ENCODE measurements at places on chromosomes 6 and 20.
A peak's percentile ranks its signal among the peaks of the same experiment; 100 is the strongest.

DNA sequence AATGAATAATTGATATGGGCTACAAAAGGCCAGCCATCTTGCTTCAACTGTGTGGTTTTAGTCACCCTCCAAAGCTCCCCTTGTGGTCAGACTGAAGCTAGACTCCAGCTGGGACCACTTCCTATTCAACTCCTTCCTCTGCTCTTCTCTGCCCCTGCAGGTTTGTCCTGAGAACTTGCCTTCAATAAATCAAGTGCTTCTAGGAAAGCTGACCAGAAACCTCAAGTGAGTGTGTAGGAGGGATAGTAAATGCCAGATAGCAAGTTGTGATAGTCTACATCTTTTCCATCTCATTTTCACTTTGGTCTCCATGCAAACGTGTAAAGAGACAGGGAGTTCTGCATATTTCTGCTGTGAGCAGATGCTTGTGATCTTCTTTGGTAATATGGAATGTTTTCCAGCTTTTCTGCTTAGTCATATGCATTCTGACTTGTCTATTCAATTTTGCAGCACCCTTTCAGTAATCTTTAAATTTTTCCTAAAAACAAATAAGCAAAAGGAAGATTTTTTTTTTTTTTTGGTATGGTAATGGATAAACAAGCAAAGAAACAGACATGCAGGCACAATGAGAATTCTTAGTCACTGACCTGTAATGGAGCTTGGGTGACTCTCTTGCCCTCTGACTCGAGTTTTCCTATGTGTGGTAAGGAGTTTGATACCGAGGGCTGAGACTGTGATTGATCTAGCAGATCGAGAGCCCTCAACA, 201.3 kb upstream of the BTBD3 start:
- no peaks in the 10 kb centered on the region for H3K36me3 ChIP-seq
- H3K4me3 ChIP-seq: no peak overlapping the region
- H3K27ac ChIP-seq: no peak overlapping the region
- H3K27me3 ChIP-seq: no peaks in the 10 kb centered on the region

DNA sequence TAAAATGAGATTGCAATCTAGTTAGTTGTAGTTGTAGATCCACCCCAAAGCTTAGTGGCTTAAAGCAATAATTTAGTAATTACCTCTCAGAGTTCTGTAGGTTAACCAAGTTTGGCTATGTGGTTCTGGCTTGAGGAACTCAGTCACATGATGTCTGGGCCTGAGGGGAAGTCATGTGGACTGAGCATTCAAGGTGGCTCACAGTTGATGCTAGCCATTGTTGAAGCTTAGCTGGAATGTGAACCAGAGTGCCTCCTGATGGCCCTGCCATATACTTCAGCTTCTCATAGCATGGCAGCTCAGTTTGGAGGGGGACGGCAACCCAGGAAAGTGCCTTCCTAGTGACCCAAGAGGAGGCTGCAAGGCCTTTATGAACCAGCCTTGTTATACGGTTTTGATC, 263.2 kb upstream of the RNF217 start:
- no peaks in the 10 kb centered on the region for H3K36me3 ChIP-seq
- no peak overlapping the region for H3K27ac ChIP-seq
- H3K4me1 ChIP-seq: no peaks in the 10 kb centered on the region
- no peak overlapping the region for H3K4me3 ChIP-seq

- no peaks in the 10 kb centered on the region for H3K4me1 ChIP-seq
- H3K36me3 ChIP-seq: no peaks in the 10 kb centered on the region
- H3K27me3 ChIP-seq: no peaks in the 10 kb centered on the region
- no peak for DNase-seq
Observed at GRCh38 chr6:14748679-14749078, 497.2 kb upstream of the JARID2 start.

DNA sequence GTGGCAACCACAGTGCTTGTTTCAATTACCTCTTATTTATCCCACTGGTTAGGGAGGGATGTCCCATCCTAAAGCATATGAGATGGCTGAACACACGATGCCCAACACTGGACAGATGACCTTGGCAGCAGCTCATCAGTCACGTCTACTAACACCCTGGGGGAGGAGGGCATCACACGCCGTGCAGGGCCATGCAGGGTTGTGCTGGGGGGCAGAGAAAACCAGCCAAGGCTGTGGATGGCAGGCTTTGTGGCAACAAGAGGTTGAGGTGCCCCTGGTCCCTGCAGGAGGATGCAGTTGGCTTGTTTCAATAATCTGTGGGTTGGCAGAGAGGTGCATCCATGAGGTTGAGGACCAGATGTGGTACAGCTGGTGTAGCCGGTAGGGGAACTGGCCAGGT, 293.7 kb upstream of the SULF2 start:
- no peak for DNase-seq
- no peak overlapping the region for H3K27ac ChIP-seq
- no peaks in the 10 kb centered on the region for H3K4me1 ChIP-seq

DNA sequence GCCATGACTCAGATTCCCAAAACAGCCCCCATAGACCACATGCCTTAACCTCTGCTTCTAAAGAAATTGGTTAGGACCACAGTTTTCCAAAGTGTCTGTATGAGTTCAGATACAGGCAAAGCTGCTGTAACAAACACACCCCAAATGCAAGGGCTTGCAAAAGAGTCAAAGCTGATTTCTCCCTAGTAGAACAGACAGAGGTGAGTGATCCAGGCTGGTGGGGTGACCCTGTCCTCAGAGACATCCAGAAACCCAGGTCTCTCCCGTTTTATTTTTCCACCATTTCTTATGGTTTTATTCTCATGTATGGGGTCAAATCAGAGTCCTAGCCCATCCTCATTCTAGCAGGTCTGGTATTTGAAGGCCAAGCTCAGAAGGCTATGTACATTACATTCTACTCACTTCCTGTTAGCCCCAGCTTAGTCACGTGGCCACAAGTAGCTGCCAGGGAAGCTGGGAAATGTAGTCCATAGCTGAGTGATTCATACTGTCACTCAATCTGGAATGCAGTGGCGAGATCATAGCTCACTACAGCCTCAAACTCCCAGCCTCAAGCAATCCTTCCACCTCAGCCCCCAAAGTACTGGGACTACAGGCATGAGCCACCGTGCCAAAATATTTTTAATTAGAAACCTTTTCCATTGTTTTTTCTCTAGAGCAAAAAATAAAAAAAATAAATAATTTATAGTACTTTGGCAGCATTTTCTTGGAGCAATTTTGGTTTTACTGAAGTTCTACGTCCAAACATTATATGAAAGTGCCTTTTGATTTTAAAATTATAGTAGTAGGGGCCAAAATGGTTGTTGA, 175.2 kb downstream of the ZMYND8 start:
- DNase-seq: no peak
- H3K27ac ChIP-seq: no peak overlapping the region
- no peak overlapping the region for H3K4me3 ChIP-seq

DNA sequence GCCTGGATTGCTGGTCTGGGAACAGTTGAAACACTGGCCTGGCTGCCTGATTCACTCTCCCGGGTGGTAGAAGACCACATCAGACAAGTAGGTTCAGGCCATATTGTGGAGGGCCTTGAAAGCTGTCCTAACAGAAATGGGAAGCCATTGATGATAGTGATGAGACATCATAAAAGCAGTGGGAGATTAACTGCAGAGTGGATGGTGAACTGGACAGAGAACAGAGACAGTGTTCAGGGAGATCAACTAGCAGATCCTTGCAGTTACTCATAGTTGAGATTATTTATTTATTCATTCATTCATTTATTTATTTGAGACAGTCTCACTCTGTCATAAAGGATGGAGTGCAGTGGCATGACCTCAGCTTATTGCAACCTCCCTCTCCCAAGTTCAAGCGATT, 30.2 kb upstream of the MCM3 start:
- DNase-seq: no peak
- no peaks in the 10 kb centered on the region for H3K27me3 ChIP-seq
- no peak overlapping the region for H3K4me3 ChIP-seq
- no peak overlapping the region for H3K27ac ChIP-seq
- H3K4me1 ChIP-seq: no peaks in the 10 kb centered on the region

DNA sequence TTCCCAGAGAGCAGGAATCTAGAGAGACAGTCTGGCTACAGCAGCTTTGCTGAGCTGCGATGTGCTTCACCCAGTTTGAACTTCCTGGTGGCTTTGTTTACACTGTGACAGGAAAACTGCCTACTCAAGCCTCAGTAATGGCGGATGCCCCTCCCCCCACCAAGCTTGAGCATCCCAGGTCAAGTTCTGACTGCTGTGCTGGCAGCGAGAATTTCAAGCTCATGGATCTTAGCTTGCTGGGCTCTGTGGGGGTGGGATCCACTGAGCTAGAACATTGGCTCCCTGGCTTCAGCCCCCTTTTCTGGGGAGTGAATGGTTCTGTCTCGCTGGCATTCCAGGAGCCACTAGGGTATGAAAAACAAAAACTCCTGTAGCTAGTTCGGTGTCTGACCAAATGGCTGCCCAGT, 91.0 kb upstream of the ESR1 start:
- no peaks in the 10 kb centered on the region for H3K27me3 ChIP-seq
- no peaks in the 10 kb centered on the region for H3K36me3 ChIP-seq
- no peak overlapping the region for H3K4me3 ChIP-seq
- no peak for DNase-seq

GRCh38 chr20:40960101-40960500, 68.5 kb upstream of the TOP1 start:
- no peak overlapping the region for H3K4me3 ChIP-seq
- H3K4me1 ChIP-seq: no peaks in the 10 kb centered on the region
- no peak for DNase-seq
- no peaks in the 10 kb centered on the region for H3K27me3 ChIP-seq
- H3K36me3 ChIP-seq: no peaks in the 10 kb centered on the region
- no peak overlapping the region for H3K27ac ChIP-seq

DNA sequence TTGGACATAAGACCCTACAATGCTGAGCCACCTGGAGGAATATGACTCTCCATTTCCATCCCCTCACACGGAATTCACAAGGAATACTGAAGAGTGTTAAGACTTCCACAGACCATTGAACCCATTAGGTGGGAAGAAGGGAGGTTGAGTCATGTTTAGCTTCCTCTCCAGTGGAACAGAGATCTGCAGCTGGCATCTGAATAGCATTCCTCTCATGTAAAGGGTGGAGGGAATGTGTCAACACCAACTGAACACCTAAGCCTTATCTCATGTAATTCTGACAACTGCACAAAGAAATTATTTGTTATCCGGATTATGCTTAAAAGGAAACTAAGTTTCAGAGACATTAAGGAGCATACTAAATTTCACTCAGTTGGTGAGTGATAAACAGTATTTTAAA, 705.9 kb downstream of the MAFB start:
- no peak overlapping the region for H3K4me3 ChIP-seq
- no peak for DNase-seq
- H3K36me3 ChIP-seq: no peaks in the 10 kb centered on the region
- H3K27ac ChIP-seq: no peak overlapping the region
- H3K27me3 ChIP-seq: no peaks in the 10 kb centered on the region

DNA sequence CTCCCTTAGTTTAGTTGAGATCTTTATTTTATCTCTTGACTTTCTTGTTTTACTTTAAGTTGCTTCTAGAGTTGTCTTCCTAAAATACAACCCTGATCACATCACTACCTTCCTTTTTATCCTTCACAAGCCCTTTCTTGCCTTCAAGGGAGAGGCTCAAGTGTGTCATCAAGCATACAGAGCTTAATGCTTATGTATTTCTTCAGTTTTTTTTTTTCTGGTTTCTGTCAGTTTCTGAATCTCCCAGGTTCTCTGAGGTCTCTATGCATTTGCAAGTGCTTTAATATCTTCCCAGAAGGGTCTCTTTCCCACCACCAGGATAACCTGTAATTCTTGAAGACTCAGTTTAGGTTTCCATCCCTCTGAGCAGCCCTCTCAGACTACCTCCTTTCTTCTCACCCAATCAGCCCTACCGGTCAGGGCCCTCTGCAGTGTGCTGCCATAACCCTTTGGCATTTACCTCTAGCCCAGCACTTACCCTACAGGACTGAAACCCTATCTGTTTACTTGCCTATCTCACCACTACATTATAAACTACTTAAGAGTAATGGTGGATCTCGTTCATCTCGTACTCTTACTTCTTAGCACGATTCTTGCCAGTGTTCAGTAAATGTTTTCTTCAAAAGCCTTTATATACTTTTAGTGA, 36.9 kb downstream of the EYA4 start:
- no peaks in the 10 kb centered on the region for H3K36me3 ChIP-seq
- no peak overlapping the region for H3K27ac ChIP-seq
- no peak overlapping the region for H3K4me3 ChIP-seq
- no peak for DNase-seq

- H3K27ac ChIP-seq: no peak overlapping the region
- no peak overlapping the region for H3K4me3 ChIP-seq
- no peaks in the 10 kb centered on the region for H3K27me3 ChIP-seq
- DNase-seq: no peak
- no peaks in the 10 kb centered on the region for H3K4me1 ChIP-seq
Observed at GRCh38 chr6:75438013-75438431, 55.6 kb downstream of the FILIP1 start.

- no peak overlapping the region for H3K4me3 ChIP-seq
- no peak overlapping the region for H3K27ac ChIP-seq
- no peaks in the 10 kb centered on the region for H3K4me1 ChIP-seq
- no peaks in the 10 kb centered on the region for H3K27me3 ChIP-seq
- DNase-seq: no peak
Observed at GRCh38 chr20:12353842-12354241, 436.1 kb downstream of the BTBD3 start.

GRCh38 chr20:20628314-20628713, 84.1 kb downstream of the RALGAPA2 start:
- no peak overlapping the region for H3K27ac ChIP-seq
- H3K4me3 ChIP-seq: no peak overlapping the region
- H3K36me3 ChIP-seq: no peaks in the 10 kb centered on the region
- no peaks in the 10 kb centered on the region for H3K27me3 ChIP-seq
- DNase-seq: no peak

DNA sequence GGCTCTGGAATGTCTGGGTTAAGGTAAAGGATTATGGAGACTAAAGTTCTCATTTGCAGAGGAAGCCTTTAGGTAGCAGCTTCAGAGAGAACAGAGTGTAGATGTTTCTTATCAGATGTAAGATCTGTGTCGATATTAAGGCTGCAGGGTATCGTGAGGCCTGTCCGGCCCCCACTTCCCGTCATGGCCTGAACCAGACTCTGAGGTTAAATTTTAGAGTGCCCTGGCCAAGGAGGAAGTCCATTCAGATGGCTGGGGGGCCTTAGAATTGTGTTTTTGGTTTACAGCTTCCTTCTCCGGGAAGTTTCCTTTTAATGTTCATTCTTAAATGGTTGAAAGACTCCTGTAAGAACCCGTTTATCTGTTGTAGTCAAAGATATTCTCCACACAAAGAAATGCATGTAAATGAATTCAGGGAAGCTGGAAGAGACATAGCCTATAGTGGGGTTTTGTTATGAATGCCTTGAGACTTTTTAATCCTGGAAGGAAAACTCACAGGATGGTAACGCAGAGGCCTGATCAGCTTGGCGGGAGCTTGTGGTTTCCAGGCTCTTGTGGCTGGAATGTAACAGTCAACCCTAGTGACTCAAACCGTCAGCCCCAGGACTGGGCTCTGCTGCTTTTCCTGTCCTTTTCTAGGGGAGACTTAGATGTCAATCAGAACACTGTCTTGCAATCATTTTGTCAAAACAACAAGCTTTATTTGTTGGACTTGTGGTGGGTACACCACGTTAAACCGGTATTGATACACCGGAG, 34.7 kb downstream of the KIF25 start:
- H3K4me1 ChIP-seq: no peaks in the 10 kb centered on the region
- no peaks in the 10 kb centered on the region for H3K36me3 ChIP-seq
- H3K27ac ChIP-seq: peak overlapping the region; percentile 52
- DNase-seq: no peak
- H3K27me3 ChIP-seq: no peaks in the 10 kb centered on the region

GRCh38 chr20:63032861-63033793, 26.4 kb upstream of the BHLHE23 start:
- H3K27ac ChIP-seq: no peak overlapping the region
- no peaks in the 10 kb centered on the region for H3K36me3 ChIP-seq
- H3K4me3 ChIP-seq: no peak overlapping the region
- DNase-seq: no peak
- no peaks in the 10 kb centered on the region for H3K27me3 ChIP-seq
- no peaks in the 10 kb centered on the region for H3K4me1 ChIP-seq

All from Peyer's patch (tissue), 4 donors.